ENCODE measurements at places on chromosomes 12 and 14.
A peak's percentile ranks its signal among the peaks of the same experiment; 100 is the strongest.

DNA sequence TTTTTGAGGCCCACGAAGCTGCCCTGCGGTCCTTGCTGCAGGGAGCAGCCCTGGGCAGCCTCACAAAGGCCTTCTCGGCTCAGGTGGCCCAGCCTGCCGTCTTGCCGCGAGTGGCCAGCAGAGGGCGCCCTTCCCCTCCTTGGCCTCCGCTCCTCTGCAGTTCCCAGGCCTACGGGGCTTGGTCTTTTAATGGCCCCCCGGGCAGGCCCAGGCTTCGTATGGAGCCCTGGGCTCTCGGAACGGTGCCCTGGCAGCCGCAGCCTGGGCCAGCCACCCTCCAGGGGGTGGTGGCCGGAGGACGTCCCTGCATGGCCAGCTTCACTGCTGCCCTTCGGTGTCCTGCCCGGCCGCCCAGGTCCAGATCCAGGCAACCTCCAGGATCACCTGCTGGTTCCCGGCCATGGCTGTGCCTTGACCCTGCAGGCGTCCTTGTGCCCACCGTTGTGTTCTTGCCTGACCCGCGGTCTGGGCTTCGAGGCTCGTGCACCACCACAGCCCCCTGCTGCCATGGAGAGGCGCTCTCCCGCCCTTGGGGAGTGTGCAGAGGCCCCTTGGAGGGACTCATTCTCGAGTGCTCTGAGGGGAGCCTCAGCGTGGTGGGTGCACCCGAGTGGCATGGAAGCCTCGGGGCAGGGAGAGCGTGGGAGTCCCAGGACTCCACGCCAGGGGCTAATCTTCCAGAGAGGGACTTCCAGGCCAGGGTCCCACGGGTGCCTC lies 9.4 kb downstream of the ASPG start:
- DNase-seq, result peak; percentile 44

- DNase-seq, result no peak
Observed at GRCh38 chr12:57166971-57167371, 19.6 kb upstream of the LRP1-AS start.

DNA sequence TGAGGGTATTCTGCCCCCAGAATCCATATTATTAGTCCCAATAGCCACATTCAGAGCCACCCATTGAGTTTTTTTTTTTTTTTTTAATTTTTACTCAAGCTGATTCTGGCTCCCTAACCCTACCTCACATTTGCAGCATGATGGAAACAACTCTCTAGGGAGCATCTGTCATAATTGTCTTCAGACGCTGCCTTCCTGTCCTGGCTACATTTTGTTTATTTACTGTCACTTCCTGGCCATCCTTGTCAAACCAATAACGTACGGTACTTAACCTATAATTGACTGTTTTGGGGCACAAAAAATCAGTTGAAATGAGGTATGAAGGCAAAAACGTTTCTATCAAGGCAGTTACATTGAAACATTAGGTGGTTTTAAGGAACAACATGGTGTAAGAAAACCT lies 2.1 kb downstream of the GLIPR1 start:
- no peak for DNase-seq

DNA sequence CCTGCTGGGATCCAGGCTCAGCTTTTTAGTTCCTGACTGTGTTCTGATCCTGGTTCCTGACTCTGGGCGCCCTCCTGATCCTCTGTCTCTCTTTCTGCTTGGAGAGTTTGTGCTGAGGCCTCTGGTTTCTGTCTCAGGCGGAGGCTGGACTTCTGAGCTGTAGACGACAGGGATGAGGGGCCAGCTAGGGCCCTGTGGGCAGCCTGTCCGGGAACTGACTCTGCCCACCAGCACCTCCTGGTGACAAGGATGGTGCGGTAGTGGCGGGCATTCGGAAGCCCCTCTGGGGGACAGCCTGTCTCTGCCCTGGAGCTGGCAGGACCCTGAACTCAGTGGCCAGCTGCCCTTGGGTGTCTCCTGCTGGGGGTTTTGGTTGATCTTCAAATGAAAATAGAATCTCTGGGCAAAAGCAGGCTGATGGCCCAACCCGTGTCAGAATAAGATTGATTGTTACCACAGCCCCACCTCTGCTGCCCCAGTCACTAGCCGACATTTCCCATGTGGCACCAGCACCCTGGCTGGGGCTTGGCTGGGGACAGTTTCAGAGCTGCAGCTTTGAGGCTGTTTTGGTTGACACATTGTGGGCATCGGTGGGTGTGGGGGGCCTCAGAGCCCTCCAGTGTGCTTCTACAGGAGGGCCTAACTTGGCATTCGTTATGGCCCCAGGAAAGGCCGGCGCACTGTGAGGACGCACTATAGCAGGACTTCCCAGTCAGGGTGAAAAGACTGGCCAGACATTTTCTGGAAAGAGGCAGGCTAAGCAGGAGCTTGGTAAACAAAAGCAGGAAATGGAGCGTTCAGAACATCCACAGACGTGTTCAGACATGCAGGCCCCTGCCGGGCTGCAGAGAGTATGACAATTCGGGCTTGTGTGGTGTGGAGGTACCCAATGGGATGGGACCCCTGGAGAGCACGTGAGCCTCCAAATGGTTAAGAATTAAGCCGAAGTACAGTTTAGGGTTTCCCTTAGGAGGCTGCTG lies 16.2 kb downstream of the KRT80 start:
- DNase-seq, result peak; percentile 96

DNA sequence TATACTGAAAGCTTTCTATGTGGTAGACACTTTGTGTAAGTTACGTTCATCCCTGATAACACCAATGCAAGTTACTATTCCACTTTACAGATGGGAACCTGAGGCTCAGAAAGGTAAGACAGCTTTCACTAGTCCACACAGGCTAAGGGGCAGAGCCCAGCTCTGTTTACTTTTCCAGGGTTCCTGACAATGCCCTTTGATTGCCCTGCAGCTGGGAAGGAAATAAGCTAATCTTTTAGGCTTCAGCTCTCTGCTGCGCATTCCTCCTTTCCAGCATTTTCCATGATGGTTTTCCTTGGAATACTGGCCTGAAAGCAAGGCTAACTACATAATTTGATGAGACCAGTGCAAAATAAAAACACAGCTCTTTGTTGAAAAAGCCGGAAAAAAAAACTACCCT lies 185.7 kb upstream of the BTG1 start:
- no peak for DNase-seq

- no peak for DNase-seq
Observed at GRCh38 chr12:121798787-121799155, 5.0 kb upstream of the SETD1B start.

DNA sequence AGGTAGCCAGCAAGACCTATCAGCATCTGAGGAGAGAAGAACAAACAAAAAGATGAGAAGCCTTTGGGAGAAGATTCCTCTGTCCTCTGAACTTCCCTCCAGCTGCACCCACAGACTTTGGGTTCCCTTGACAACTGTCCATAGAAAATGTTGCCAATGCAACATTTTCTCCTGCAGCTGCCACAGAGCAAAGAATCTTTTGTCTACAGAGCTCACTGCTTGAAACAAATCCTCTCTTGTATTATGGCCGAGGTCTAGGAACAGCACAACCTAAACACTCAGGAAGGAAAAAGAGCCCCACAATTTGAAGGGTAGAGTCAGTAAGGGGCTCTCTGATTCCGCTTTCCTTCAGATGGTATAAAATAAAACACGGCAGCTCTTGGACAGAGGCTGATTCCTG lies 14.3 kb downstream of the POMT2 start:
- no peak for DNase-seq

DNA sequence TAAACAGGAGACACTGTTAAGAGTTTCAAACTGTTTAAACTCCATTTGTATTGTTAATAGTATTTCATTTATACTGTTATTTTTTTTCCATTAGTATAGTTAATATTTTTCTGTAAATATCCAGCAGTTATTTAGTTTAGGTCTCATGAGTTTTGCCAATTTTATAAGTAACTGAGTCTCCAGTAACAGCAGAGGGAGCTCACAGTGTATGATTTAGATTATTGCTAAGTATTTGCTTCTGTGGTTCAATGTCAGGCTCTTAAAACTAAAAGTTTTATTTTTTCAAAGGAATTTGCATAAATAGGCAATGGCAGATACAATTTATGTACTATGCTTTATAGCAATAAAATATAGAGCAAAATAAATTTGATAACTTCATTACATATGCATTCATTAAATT lies 209.7 kb downstream of the ATXN7L3B start:
- no peak for DNase-seq

GRCh38 chr12:3967556-3968160 lies 94.5 kb upstream of the PARP11 start:
- DNase-seq, result no peak

DNA sequence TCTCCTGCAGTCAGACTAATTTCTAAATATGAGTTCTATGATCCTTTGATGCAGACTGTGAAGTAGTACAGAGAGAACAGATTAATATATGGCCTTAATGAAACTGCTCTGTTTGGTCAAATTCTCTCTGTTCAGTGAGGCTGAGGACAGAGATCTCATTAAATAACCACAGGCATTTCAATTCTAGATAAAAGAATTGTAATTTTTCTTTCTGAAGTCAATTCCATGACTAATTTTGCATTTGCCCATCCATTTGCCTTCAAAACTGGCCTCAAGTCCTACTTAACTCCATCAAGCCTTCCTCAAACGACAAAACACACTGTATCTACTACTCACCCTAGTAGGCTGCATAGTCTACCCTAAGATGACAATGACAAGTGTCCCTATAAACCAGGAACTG lies 67.1 kb downstream of the DUSP16 start:
- no peak for DNase-seq

GRCh38 chr14:54483846-54484245 lies 4.9 kb downstream of the GMFB start:
- no peak for DNase-seq

DNA sequence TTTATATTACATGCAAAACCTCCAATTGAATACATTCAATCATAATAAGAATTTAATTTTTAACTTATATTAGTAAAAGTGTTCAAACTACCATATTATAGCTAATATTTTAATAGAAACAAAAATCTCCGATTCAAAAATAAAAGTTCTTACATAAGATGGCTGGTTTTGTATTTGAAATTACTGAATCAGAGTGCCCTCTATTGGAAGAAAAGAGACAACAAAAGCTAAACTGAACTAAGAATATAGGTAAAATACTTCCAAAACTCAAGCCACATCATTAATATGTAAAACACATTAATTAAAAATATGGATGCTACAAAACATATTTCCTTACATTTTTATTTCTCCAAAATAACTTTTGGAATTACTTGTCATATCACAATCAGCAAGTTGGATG lies 120.3 kb downstream of the GARIN6 start:
- DNase-seq, result peak; percentile 9

DNA sequence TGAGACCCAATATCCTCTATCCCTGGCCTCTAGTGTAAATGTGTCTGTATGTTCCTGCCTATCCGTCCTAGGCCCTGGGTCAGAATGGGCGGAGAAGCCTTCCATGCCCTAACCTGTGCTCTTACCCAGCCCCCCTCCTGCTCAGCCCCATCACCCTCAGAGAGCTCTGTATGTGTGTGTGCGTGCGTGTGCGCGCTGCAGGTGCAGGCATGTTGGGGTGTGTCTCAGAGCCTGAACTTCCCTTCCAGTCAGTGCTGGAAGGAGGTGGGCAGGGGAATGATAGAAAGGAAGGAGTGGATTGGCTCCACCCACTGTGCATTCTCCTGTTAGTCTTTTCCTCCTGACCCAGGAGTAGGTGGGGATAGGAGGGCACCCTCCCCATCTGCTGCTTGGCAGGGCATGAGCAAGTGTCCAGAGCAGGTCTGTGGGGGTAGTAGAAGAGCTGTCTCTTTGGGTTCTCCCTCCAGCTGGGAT lies 7.2 kb downstream of the NAB2 start:
- DNase-seq, result peak; percentile 36

DNA sequence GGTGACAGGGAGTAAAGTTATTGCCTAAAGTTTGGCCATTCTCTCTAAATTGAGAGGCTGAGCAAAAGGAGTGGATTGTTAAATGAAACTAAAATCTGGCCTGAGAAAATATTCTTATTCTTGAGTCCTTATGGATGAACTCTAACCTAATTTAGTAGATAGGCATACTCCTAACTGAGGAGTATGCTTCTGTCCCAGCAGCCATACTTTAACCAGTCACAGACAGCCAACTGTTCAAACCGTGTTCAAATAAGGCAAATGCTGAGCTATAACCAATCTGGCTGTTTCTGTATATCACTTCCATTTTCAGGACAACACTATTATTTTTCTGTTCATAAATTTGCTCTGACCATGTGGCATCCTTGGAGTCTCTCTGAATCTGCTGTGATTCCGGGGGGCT lies 75.9 kb upstream of the RERGL start:
- DNase-seq, result no peak

DNA sequence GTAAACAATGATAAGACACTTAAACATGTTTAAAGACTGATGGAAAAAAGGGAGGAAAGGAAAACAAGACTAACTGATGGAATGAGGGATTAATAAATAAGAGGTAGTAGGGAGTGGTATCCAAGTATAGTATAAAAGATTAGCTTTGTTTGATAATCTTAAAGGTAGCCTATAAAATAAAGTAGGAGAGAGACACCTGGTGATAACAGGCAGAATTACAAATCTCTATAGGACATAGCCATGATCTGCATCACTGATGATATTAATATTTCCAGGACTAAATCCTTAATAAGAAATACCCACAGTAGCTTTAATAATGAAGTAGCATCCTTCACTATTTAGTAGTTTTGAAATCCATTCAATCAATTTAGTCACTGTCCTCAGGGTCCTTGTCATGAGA lies 30.4 kb downstream of the DLGAP5 start:
- no peak for DNase-seq

GRCh38 chr12:24246934-24247333 lies 297.5 kb upstream of the SOX5 start:
- no peak for DNase-seq

DNA sequence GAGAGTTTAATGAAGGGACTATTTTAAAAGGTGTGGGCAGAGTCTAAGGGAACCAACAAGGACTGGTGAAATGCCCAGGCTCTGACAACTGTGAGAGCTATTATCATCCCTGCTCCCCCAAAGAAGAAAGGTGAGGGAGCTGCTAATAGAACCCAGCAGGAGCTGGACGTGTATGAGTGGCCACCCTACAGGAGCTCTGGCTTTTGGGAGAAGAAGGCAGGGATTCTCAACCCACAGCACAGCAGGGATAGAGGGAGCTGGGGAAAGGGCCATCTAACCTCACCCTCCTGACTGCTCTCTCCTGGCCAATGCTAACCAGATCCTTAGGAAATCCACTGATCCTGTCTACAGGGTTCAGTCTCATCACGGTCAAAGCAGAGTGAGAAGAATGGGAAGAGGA lies 57.1 kb downstream of the GRIN2B start:
- no peak for DNase-seq

DNA sequence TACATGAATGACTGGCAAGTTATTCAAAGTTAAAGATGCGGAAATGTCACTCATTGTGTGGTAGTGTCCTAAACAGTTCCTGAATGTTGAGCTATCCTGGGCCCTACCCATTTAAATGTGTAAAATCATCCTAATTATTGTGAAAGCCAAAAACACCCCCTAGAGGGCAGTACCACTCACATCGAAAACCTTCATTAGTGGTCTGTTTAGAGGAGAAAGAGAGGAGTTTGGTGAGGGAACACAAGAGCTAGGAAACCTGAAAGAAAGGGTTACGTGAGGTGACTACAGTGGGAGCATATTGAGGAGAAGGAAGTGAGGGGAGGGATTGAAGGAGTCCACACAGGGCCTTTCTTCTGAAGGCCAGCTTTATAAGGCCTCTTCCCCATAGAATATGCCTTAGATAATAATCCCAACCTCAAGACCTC lies 2.5 kb upstream of the TEP1 start:
- DNase-seq, result peak; percentile 29

GRCh38 chr12:87924149-87924548 lies 105.1 kb downstream of the C12orf50 start:
- DNase-seq, result no peak
